ENCODE measurements at places on chromosomes 3 and 15. TPM values are rescaled to one million over a fixed set of nuclear protein-coding genes. Genes with fewer than 3 reads are reported as not detected.

GRCh38 chr15:63990454-63990853 lies 55.8 kb downstream of the DAPK2 start:
- DNase-seq, result no peak

- peak; percentile 16 for DNase-seq
These were observed 14.5 kb downstream of the ARF4 start for GRCh38 chr3:57582474-57583168.

GRCh38 chr15:85632014-85632413 lies 162.7 kb downstream of the KLHL25 start:
- no peak for DNase-seq

GRCh38 chr15:29825227-29825626 lies 3.0 kb upstream of the TJP1 start:
- no peak for DNase-seq

- DNase-seq, result no peak
These were observed 429.5 kb downstream of the ZIC1 start for GRCh38 chr3:147838652-147839051.

GRCh38 chr3:73685061-73685460 lies 60.3 kb upstream of the PDZRN3 start:
- DNase-seq, result no peak

DNA sequence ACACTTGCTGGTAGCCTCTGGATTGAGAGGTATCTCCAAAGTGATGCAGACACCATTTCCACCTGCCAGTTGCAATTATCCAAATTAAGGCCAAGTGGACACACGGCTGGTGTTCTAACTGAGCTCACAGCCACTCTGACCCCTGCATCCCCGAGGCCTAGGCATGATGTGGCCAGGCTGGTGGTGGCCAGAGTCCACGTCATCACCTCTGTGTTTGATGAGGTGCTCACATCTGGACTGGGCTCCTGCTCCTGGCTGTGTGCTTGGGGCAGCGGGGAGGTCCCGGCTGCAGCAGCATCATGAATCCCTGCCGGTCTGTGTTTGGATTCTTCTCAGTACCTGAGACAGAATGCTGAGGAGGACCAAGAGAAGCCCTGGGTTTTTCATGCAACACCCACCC lies 4.9 kb downstream of the OXTR start:
- DNase-seq, result no peak

- DNase-seq, result no peak
These were observed 47.3 kb upstream of the BCL6 start for GRCh38 chr3:187792521-187792920.

- DNase-seq, result no peak
These were observed 26.3 kb upstream of the EDEM1 start for GRCh38 chr3:5160940-5161858.

GRCh38 chr3:110984456-110985250 lies 87.0 kb upstream of the NECTIN3 start:
- no peak for DNase-seq

SKOR1 gene
- not detected for total RNA-seq

ZNF502 gene
- not detected for total RNA-seq

DNA sequence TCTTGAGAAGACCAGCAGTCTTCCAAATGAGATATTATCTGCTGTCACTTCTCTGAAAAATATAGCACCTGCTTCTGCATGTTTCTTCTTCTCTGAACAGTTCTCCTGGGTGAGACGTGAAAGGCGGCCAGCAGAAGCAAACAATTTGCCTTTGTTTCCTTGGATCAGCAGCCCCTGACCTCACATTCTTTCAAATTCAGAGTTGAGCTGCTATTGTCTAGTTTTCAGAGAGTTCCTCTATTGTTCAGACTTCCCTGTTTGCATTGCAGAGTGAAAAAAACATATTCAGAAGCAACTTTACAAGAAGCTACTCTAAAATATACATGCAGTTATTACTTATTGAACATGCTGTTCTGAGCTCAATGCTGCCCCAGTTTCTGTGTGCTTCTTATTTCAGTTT lies 653.6 kb downstream of the NAALADL2 start:
- no peak for DNase-seq

GRCh38 chr3:49805367-49805782 lies 2.3 kb downstream of the INKA1 start:
- no peak for DNase-seq

GRCh38 chr15:96699871-96700401 lies 369.4 kb downstream of the NR2F2 start:
- DNase-seq, result no peak

- no peak for DNase-seq
These were observed 255.1 kb downstream of the MEIS2 start for GRCh38 chr15:36845270-36845669.

Measured in Caki2 (cell line).